ENCODE measurements at places on chromosomes 16 and 17. TPM values are rescaled to one million over a fixed set of nuclear protein-coding genes. Genes with fewer than 3 reads are reported as not detected.

The MYH11 gene
- 2.1 TPM for total RNA-seq

The RNPS1 gene
- 65.0 TPM for total RNA-seq

The POLR2A gene
- total RNA-seq = 56.5 TPM

The CIBAR2 gene
- total RNA-seq = not detected

The TACO1 gene
- 5.6 TPM for total RNA-seq

The PABPN1L gene
- 0.23 TPM for total RNA-seq

The CNGB1 gene
- 0.03 TPM for total RNA-seq

The PRR35 gene
- total RNA-seq = 0.97 TPM

The CALB2 gene
- 0.70 TPM for total RNA-seq

- H3K27ac ChIP-seq = no peak overlapping the region
- no peak for DNase-seq
- H3K36me3 ChIP-seq = no peaks in the 10 kb centered on the region
- no peaks in the 10 kb centered on the region for H3K27me3 ChIP-seq
- H3K4me3 ChIP-seq = no peak overlapping the region
- H3K4me1 ChIP-seq = no peaks in the 10 kb centered on the region
Observed at GRCh38 chr16:77945126-77945525, 77.2 kb upstream of the CLEC3A start.

- H3K4me3 ChIP-seq = no peak overlapping the region
- no peak overlapping the region for H3K27ac ChIP-seq
- H3K4me1 ChIP-seq = peaks cover 2% of the 10 kb centered on the region
- H3K27me3 ChIP-seq = no peaks in the 10 kb centered on the region
Observed at GRCh38 chr16:50839920-50840729, 98.2 kb downstream of the CYLD start.

- no peak overlapping the region for H3K4me3 ChIP-seq
- H3K27ac ChIP-seq = no peak overlapping the region
- no peaks in the 10 kb centered on the region for H3K27me3 ChIP-seq
Observed at GRCh38 chr17:65182233-65182632, 45.1 kb downstream of the RGS9 start.

DNA sequence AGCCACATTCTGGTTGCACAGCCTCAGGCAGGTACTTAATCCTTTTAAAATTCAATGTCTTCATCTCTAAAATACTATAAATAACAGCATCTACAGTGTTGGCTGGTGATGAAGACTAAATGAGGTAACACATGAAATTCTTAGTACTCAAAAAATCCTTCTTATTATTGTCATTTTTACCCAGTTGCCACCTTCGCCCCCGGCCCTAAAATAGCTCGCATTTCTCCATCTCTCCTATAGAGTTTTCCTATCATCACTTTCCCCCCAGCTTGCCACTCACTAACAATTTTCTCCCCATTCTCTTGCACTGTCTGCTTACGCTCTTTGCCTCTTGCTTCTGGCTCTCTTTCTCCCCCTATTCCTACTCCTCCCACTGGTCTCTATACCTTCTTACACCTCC lies 59.9 kb upstream of the MARCHF10 start:
- H3K4me1 ChIP-seq = no peaks in the 10 kb centered on the region
- no peak overlapping the region for H3K4me3 ChIP-seq
- no peak for DNase-seq

DNA sequence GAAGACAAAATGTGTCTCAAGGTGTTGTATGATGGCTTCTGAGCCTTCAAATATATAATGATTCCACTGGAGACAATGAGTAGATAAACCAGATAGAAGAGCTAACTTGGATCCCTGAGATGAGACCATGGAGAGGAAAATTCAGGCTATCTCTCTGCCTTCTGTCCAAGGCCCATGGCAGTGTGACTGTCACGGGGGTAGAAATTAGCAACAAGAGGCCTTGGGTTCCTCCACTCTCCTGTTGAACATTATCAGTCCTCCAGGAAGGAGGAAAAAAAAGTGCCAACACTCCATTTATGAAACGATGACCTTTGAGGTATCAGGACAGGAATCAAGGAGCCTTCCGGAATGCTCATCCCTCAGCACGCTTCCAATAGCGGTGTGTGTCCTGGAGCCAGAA lies 75.2 kb downstream of the WWP2 start:
- H3K4me3 ChIP-seq = no peak overlapping the region
- no peaks in the 10 kb centered on the region for H3K27me3 ChIP-seq
- DNase-seq = no peak
- H3K27ac ChIP-seq = no peak overlapping the region

- no peak for DNase-seq
- no peak overlapping the region for H3K4me3 ChIP-seq
- H3K27me3 ChIP-seq = no peaks in the 10 kb centered on the region
Observed at GRCh38 chr17:31329221-31329620, 7.8 kb upstream of the EVI2A start.

GRCh38 chr16:89656435-89657121 lies 930 bp downstream of the CHMP1A start:
- no peak overlapping the region for H3K27ac ChIP-seq
- H3K4me1 ChIP-seq = peaks cover 12% of the 10 kb centered on the region
- H3K36me3 ChIP-seq = no peaks in the 10 kb centered on the region
- peak overlapping the region; percentile 98 for H3K4me3 ChIP-seq
- DNase-seq = no peak

DNA sequence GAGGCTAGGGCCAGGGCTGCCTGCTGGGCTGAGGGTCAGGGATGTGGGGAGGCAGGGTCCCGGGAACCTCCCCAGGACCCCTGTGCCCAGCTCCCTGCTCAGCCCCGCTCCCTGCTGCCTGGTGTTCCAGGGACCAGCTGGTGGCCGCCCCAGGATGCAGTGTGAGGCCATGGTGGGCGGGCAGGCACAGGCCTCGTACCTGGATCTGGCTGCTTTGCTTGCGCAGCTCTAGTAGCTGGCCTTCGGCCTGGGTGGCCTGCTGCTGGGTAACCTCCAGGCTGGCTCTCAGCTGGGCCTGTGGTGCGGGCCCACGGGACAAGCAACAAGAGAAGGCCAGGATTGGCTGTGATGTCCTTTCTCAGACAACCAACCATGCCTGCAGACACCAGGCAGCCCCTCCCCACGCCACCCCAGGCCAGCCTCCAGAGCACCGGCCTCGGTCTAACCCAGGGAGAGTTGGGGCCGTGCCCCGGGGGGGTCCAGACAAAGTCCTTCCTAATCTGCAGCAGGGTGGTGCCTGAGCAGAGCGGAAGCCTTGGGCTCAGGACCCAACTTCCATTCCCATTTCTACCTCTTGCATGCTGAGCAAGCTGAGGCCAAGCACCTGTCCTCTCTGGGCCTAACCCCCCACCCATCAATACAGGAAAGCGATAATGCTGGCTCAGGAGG lies 4.1 kb downstream of the TRIM65 start:
- H3K27ac ChIP-seq = no peak overlapping the region
- no peak overlapping the region for H3K4me3 ChIP-seq
- DNase-seq = peak; percentile 11
- H3K36me3 ChIP-seq = no peaks in the 10 kb centered on the region

GRCh38 chr16:57669476-57670162 lies 1.5 kb downstream of the ADGRG3 start:
- H3K4me1 ChIP-seq = no peaks in the 10 kb centered on the region
- H3K27ac ChIP-seq = no peak overlapping the region
- H3K4me3 ChIP-seq = no peak overlapping the region
- H3K27me3 ChIP-seq = no peaks in the 10 kb centered on the region
- H3K36me3 ChIP-seq = no peaks in the 10 kb centered on the region
- DNase-seq = no peak

DNA sequence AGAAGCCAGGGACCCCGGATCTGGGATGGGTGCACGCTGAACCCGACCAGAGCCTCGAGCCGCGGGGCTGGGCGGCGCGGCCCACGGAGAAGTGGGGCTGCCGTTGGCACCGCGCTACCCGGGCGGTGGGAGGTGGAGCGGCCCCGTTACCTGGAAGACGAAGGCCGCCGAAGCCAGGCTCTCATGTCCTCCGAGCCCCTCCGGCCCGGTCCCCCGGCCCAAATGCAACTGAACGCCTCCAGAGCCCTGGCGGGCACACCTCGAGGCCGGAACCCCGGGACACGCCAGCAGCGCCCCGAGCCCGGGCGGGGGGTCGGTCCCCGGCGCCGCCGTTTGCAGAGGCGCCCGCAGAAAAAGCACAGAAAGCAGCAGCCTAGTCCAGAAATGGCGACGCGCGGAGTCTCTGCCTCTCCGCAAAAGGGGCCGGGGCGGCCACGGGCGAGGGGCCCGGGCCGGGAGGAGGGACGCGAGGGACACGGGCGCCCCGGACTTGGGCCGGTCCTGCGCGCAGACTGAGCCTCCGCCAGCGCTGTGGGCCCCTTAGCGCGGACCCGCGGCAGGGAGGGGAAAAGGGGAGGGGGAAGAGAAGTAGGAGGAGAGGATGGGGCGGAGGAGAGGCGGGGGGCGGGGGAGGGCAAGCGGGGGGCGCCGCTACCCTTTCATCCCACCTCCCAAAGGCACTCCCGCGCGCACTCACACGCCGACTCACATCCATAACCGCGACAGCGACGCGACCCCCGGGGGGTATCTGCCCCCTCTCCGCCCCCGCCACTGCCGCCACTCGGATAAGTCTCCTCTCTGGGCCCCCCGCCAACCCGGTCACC lies 1.4 kb downstream of the AXIN2 start:
- H3K4me1 ChIP-seq = peaks cover 39% of the 10 kb centered on the region
- no peaks in the 10 kb centered on the region for H3K36me3 ChIP-seq
- peak overlapping the region; percentile 89 for H3K4me3 ChIP-seq
- peak overlapping the region; percentile 90 for H3K27ac ChIP-seq
- no peaks in the 10 kb centered on the region for H3K27me3 ChIP-seq

DNA sequence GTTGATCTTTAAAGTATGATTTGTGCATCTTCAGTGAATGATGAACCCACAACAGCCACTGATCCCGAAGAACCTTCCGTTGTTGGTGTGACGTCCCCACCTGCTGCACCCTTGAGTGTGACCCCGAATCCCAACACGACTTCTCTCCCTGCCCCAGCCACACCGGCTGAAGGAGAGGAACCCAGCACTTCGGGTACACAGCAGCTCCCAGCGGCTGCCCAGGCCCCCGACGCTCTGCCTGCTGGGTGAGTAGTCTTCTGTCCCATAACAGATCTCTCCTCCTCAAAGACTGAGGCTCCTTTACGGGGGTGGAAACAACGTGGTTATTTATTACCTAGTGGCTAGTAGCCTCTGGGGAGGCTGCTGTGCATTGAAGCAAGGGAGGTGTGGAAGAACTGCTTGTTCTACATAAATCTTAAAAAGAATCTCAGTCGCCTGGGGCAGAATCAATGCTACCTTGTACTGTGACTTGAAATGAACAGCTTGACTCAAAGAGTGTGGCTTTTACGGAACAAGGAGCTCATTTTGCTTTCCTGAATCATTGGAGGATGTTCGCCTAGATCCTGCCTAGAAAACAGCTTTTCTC lies 63.0 kb upstream of the CLEC18A start:
- H3K27ac ChIP-seq = no peak overlapping the region
- no peak overlapping the region for H3K4me3 ChIP-seq
- H3K4me1 ChIP-seq = no peaks in the 10 kb centered on the region
- H3K36me3 ChIP-seq = no peaks in the 10 kb centered on the region
- no peak for DNase-seq

GRCh38 chr16:88770461-88771293 lies 14.3 kb downstream of the PIEZO1 start:
- peak overlapping the region; percentile 81 for H3K27ac ChIP-seq
- no peaks in the 10 kb centered on the region for H3K36me3 ChIP-seq
- H3K4me3 ChIP-seq = no peak overlapping the region

DNA sequence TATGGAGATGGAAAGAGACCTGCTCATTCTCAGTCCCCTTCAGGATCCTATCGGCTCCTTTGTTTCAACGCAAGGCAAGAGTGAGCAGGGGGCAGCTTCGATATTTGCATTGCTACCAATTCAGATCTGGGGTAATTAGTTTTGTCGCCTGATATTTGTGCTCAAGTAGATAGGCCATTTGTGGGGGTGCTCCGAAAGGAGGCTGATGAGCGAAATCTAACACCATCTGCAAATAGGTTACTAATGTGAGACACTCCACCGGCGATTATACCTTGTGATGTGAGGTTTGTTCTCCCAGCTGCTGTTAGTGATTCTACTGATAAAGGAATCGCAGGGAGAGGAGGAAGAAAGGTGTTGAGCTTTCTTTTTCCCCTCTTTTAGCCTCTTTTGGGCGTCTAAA lies 31.5 kb downstream of the WSCD1 start:
- no peaks in the 10 kb centered on the region for H3K36me3 ChIP-seq
- no peak overlapping the region for H3K27ac ChIP-seq
- no peak for DNase-seq
- no peaks in the 10 kb centered on the region for H3K4me1 ChIP-seq

DNA sequence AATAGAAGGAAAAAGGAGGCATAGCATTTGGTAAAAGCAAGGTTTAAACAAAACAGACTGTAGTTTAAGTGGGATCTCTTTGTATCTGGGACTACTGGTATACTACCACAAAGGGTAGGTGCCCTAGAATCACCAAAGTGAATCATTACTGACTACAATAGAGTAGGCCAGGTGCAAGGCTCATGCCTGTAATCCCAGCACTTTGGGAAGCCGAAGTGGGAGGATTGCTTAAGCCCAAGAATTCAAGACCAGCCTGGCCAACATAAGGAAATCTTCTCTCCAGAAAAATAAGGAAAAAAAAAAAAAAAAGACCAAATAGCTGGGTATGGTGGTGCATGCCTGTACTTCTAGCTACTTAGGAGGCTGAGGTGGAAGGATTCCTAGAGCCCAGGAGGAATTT lies 60.8 kb upstream of the CORO6 start:
- DNase-seq = no peak
- no peak overlapping the region for H3K4me3 ChIP-seq
- no peaks in the 10 kb centered on the region for H3K36me3 ChIP-seq
- H3K27ac ChIP-seq = no peak overlapping the region
- H3K27me3 ChIP-seq = no peaks in the 10 kb centered on the region

DNA sequence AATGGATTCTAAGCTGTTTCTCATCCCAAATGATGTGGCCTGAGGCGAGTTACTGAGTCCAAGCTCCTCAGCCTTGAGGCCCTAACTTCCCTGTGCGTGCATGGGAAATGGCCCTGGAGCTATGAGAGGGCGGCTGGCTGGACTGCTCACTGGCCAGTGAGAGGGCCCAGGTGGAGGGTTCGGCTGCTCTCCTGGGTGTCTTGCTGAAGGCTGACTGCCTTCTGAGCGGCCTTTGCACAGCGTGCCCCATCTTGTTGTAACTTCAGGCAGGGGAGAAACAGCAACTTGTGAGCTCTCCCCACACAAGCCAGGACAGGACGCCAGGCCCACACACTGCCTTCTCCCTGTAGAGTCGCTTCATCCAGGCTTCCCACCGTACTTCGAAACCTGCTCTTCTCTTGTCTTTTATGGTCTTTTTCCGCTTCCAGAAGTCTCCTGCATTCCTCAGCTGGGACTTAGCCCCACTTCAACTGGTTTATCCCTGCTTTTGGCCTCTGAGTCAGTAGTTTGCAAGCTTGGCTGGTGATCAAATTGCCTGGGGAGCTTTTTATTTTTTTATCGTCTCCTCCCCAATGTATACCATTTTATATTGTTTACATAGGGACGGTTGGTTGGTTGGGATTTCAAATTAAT lies 13.3 kb downstream of the CDH3 start:
- no peaks in the 10 kb centered on the region for H3K36me3 ChIP-seq
- no peak overlapping the region for H3K4me3 ChIP-seq
- no peaks in the 10 kb centered on the region for H3K27me3 ChIP-seq

- no peak overlapping the region for H3K27ac ChIP-seq
- no peak for DNase-seq
- H3K27me3 ChIP-seq = no peaks in the 10 kb centered on the region
- H3K4me1 ChIP-seq = no peaks in the 10 kb centered on the region
- no peaks in the 10 kb centered on the region for H3K36me3 ChIP-seq
Observed at GRCh38 chr17:2580661-2581060, 12.8 kb upstream of the PAFAH1B1 start.

GRCh38 chr17:28370035-28370743 lies at the start of gene VTN:
Gene VTN, minus strand, starts transcription at chr17:28370307. Its CDS starts 104 bp downstream, at chr17:28370203.
- no peaks in the 10 kb centered on the region for H3K27me3 ChIP-seq
- peak; percentile 83 for DNase-seq
- H3K4me1 ChIP-seq = peaks cover 28% of the 10 kb centered on the region
- H3K27ac ChIP-seq = peak within 1 kb of the TSS; percentile 39

- no peaks in the 10 kb centered on the region for H3K36me3 ChIP-seq
- no peak overlapping the region for H3K27ac ChIP-seq
- no peaks in the 10 kb centered on the region for H3K27me3 ChIP-seq
- no peak overlapping the region for H3K4me3 ChIP-seq
- DNase-seq = no peak
Observed at GRCh38 chr17:9750524-9750923, 40.9 kb downstream of the DHRS7C start.

Measured in pancreas (tissue), 10 donors.